ENCODE measurements at places on chromosomes 6 and 20.
A peak's percentile ranks its signal among the peaks of the same experiment; 100 is the strongest.

GRCh38 chr6:33768644-33769120 lies 20.2 kb downstream of the LEMD2 start:
- DNase-seq, result peak; percentile 73

- no peak for DNase-seq
Measured at GRCh38 chr20:13147071-13147963, 73.8 kb upstream of the ISM1 start.

- no peak for DNase-seq
Measured at GRCh38 chr6:114176726-114177125, 166.1 kb downstream of the HS3ST5 start.

DNA sequence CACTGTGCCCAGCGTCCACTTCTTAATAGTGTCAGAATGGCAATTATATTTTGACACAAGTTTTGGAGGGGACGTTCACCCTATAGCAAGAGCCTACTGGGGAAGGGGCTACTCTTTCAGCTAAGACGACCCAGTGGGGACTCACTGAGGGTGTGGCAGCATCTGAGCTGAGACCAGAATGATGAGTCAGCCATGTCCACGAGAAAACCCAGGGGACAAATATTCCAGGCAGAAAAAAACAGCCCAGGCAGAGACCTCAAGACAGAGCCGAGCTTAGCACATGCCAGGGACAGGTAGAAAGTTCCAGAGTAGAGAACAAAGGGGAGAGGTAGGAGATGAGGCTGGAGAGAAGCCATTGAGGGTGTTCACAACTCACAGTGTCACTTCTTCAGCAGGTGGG lies 11.2 kb downstream of the CNBD2 start:
- no peak for DNase-seq

- DNase-seq, result no peak
Measured at GRCh38 chr6:76682842-76683241, 610.4 kb upstream of the IMPG1 start.

GRCh38 chr20:48171626-48172356 lies 386.5 kb upstream of the SULF2 start:
- DNase-seq, result no peak

DNA sequence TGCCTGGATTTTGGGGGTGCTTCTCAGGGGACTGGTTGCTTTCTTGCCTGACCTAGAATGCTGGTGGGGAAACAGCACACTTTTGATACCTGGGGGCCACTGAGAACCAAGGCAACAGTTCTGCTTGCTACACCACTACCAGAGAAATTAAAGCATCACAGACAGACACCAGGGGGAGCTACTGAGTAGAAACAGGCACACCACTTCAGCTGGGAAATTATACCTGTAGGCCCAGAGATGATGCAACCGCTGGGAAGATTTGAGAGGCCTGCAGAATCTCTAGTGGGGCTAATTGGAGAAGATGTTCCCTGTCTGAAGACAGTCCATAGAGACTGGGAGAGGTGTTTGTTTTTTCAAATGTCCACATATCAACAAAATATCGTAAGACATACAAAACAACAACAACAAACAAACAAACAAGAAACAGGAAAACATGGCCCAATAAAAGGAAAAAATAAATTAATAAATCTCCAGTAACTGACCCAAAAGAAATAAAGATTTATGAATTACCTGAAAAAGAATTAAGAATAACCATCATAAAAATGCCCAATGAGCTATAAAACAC lies 129.4 kb upstream of the RIN2 start:
- DNase-seq, result peak; percentile 64

- no peak for DNase-seq
Measured at GRCh38 chr6:119800526-119800925, 451.0 kb upstream of the MAN1A1 start.

- no peak for DNase-seq
Measured at GRCh38 chr6:27156874-27157458, 90.5 kb upstream of the PRSS16 start.

DNA sequence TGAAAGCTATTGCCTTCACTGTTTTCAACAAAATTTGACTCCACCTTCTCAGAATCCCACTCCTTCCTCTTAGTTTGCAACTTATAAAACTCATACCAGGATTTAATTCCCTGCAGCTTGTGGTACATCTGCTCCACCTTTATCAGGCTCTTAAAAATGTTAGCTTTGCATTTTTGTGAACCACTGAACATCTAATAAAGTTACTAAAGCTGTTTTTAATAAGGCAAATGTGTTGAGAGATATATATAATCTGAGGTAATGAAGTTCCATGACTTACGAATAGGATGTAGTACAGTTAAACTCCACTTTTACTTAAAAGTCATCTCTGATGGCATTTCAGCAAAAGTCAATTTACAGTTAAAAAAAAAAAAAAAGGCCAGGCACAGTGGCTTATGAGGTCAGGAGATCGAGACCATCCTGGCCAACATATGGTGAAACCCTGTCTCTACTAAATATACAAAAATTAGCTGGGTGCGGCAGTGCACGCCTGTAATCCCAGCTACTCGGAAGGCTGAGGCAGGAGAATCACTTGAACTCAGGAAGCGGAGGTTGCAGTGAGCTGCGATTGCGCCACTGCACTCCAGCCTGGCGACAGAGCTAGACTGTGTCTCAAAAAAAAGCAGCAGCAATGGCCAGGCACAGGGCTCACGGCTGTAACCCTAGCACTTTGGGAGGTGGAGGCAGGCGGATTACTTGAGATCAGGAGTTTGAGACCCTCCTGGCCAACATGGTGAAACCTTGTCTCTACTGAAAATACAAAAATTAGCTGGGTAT lies 106.2 kb downstream of the KIF13A start:
- no peak for DNase-seq

- no peak for DNase-seq
Measured at GRCh38 chr6:136566851-136567250, 16.6 kb upstream of the MAP7 start.

Measured in stimulated activated naive CD8-positive, alpha-beta T cell treated with anti-CD3 and anti-CD28 coated beads, Interleukin-15, amount 100 ng/mL, for 72 hours (primary cell).